ENCODE measurements at places on chromosomes 2 and 18.

GRCh38 chr18:35144698-35145097 is 96.1 kb upstream of the ZNF397 start:
- DNase-seq = no peak

GRCh38 chr2:160363961-160364360 is 129.6 kb downstream of the RBMS1 start:
- DNase-seq = no peak

- no peak for DNase-seq
Observed at GRCh38 chr2:37348155-37348554, 3.7 kb downstream of the QPCT start.

DNA sequence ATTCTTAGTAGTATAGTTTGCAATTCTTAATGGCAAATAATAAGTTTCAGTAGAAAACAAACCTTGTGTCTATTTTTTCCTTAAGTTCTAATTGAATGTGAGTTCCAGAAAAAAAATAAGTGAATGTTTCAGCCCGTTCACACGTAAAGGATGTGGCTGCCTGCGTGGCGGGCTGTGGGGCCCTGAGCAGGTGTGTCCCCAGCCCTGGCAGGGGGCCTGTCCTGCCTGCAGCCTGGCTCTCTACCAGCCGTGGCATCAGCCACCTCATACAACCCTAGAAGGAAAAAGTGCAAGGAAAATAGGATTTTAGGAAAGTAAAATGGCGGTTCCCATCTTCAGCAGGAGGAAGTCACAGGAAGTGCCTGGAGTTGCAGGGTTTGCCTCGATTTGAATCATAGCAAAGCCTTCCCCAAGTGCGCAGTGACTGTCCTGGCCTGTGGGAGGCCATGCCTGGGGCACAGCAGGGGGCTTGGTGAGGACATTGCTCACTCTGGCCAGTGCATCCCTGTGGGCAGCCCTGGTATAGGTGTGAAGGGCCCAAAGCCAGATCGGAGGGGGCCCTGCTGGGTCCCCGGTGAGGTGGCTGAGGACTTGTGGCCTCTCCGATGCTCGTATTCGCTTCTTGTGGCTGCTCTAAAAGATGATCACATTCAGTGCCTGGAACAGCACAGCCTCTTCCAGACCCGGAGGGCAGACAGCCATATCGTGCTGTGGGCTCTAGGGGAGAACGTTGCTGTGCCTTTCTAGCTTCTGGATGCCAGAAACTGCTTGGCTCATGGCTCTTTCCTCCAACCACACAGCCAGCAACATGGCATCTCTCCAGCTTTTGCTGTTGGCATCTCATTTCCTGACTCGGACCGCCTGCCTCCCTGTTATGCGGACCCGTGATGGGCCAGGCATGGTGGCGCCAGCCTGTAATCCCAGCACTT is 12.6 kb downstream of the DTYMK start:
- DNase-seq = peak; percentile 80

DNA sequence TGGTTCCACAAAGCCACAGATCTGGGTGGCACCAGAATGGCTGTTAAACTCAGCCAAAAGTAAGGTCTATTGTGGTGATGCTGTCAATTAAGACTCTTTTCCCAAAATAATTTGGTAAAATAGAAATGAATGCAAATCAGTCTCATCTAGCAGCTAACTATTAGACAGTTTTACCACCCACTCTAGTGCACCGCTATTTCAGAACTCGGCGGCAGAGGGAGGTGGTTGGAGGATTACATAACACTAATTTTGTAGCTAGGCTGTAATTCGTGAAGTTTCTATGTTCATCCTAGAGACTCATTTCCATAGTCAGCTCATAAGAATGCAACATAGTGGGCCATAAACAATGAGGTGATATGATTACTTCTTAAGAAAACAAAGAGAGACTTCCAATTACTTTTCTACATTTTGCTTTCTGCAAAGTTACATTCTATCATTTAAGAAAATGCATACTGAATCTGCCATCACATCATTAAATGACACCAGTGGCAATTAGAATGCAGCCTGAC is 413.8 kb downstream of the FBXO15 start:
- no peak for DNase-seq

DNA sequence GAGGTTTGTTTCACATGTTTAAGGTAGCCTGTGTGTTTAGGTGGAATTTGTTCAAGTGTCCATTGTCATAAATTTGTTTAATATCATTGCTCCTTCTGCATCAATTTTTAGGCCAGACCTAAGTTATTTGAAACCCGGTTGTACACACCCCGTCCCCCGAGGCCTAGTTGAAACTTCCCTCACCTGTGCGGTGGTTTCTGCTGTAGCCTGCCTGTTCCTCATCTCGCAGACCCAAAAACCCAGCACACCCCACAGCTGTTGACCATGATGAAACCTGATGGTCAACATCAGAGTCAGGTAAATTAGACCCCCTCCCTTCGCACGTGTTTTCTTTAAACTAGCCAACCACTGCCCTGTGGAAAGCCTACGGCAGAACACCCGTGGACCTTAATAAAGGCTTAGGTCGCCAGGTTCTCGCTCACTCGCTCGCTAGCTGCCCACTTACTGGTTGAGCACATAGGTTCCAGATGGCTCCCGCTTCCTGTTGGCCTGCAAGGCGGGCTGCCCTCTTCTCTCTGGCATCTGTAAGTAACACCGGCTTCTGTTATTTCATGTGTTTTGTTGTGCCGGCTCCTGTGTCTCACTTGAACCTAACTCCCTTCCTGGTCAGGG is 64.4 kb downstream of the EML6 start:
- no peak for DNase-seq

DNA sequence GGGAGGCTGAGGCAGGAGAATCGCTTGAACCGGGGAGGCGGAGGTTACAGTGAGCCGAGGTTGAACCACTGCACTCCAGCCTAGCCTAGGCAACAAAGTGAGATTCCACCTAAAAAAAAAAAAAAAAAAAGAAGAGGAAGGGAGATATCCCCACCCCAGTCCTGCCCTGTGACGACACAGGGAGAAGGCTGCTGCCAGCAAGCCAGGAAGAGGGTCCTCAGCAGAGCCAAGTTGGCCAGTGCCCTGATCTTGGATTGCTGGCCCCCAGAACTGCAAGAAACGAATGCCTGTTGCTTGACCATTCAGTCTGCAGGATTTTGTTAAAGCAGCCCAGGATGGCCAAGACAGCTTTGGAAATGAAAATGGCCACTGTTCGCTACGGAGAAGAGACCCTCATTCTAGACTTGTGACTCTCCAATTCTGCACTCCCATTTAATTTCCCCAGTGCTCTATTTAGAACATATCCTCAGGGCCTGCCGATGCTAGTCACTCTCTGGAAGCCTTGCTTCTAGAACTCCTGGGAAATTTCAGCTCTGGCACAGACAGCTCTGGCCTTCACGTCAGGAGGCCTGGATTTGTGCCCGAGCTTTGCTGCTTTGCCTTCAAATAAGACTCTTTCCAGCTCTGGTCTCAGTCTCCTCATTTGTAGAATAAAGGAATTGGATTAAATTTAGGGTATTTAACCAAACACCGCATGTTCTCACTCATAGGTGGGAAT is 15.7 kb upstream of the AMMECR1L start:
- no peak for DNase-seq

DNA sequence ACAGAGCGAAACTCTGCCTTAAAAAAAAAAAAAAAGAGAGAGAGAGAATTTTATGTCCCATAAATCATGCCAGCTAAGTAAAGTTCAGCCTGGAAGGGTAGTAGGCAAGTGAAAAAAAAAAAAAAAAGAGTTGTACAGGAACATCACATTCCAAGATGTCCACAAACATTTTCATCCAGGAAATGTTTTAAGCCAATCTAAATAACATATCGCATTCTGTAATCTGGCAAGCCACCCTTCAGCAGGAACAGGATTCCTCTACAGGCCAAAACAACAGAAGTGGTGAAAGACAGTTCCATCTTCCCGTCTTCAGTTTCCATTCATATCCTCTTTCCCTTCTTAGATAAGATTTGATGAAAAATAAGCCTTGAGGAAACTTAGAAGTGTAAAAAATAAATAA is 1108.1 kb upstream of the DDX18 start:
- no peak for DNase-seq

DNA sequence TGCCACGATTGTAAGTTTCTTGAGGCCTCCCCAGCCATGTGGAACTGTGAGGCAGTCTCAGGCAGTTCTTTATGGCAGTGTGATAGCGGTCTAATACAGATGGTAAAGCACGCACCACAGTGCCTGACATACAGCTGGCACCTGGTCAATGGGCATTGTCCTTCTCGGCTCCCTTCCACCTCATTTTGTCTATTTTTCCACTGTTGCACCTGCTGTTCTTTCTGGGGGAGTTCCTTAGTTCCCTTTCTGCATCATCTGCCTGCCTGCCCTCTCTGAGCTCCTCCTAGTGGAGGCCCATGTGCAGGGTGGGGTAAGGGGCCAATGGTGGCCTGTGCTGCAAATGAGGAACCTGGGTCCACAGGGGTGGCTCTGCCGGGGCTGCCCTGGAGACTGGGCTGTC is 157.6 kb downstream of the LPIN1 start:
- DNase-seq = no peak

- DNase-seq = no peak
Observed at GRCh38 chr2:240822280-240822847, 2.3 kb upstream of the KIF1A start.

GRCh38 chr2:211237586-211238275 is 681.3 kb downstream of the CPS1 start:
- no peak for DNase-seq

- no peak for DNase-seq
Observed at GRCh38 chr2:172829229-172829628, 93.6 kb downstream of the RAPGEF4 start.

DNA sequence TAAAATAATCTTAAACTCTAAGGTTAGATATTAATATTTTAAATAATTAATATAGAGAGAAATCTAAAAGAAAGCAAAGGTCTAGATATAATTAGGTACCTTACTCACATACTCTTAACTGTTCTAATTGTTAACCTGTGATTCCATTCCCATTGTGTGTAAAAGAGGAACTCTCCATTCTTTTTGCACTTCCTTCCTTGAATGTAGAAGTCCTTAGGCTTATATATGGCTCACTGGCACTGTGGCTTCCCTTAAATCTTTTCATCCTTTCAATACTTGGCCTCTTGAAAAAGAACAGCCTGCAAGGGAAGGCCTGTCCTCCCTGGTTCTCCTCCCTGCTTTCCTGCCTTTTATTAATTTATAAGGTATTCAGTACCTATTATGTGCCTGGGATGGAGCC is 182.8 kb upstream of the FOSL2 start:
- DNase-seq = no peak

GRCh38 chr2:219567791-219568361 is 3.5 kb downstream of the OBSL1 start:
- peak; percentile 60 for DNase-seq

- DNase-seq = no peak
Observed at GRCh38 chr18:26415631-26416030, 132.7 kb downstream of the KCTD1 start.

GRCh38 chr2:73939419-73939818 is 12.7 kb downstream of the DGUOK start:
- DNase-seq = peak; percentile 54

DNA sequence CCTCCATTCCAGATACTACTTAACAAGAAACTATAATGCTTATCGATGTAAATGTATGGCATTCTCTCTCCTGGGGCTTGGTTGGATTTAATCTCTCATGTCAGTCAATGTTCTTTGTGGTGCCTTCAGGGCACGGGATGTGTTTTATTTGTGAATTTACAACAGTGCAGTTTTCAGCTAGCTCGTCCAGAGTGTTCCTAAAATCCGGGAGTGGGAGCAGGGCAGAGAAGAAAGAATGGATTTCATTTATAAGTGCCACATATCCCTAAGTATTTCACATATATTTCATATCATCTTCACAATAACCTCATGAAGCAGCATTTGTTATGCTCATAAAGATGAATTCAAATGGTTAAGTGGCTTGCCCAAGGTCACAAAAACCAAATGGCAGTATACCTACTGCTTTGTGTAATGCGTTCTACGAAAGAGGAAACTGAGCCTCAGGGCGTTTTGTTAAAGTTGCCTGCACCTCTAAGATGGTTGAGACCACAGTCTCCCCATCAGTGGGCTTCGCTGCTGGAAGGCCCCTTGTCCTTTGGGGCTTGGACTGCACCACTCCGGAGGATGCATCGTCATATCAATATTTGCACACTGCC is 134.7 kb upstream of the MGAT5 start:
- no peak for DNase-seq

GRCh38 chr2:206023183-206023582 is 62.8 kb downstream of the INO80D start:
- DNase-seq = no peak

DNA sequence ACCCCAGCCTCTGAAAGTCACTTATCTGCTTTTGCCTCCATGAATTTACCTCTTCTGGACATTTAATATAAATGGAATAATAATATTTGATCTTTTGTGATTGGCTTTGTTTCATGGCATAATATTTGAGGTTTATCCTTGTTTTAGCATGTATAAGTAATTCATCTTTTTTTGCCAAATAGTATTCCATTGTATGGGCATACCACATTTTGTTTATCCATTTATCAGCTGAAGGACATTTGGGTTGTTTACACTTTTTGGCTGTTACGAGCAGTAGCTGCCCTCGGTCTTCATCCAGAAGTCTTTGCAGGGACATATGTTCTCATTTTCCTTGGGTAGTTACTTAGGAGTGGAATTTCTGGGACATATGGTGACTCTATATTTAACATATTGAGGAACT is 53.0 kb upstream of the SMIM21 start:
- DNase-seq = no peak

DNA sequence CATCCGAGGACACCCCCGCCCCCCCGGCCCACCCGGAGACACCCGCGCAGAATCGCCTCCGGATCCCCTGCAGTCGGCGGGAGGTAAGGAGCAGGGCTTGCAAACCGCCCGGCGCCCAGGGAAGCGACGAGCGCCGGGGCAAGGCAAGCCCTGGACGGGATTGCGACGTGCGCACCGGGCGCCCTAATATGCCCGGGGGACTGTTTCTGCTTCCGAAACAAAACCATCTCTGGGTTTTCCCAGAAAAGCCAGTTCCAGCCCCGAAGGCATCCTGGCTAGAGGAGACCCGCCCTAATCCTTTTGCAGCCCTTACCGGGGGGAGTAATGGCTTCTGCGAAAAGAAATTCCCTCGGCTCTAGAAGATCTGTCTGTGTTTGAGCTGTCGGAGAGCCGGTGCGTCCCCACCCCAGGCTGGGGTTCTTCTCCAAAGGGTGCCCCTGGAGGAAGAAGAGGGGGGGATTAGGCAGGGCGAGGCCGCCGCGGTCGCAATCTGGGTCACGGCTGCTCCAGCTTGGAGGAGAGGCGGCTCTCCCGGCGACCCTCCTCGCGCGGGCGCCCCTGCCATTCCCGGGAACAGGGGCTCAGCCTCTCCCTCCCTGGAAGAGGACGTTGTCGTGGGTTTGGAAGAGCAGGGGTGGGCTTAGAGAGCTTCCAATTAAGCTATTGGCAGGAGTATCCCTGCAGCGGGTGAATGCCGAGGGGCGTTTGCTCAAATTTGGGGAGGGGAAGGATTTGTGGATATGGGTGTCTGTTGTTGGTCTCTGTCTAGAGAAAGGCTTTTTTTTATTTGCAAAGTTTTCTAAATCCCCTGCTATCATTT is 521 bp downstream of the MYCN start:
- peak; percentile 52 for DNase-seq

- DNase-seq = peak; percentile 37
Observed at GRCh38 chr2:130768191-130768855, 13.0 kb downstream of the AMER3 start.

GRCh38 chr18:28116461-28116860 is 60.5 kb downstream of the CDH2 start:
- no peak for DNase-seq
